ENCODE measurements at places on chromosomes 2 and 18. TPM values are rescaled to one million over a fixed set of nuclear protein-coding genes. Genes with fewer than 3 reads are reported as not detected.

GRCh38 chr2:106521016-106521415, 33.9 kb downstream of the CD8B2 start:
- no peak overlapping the region for H3K4me3 ChIP-seq
- H3K4me1 ChIP-seq = no peaks in the 10 kb centered on the region
- DNase-seq = no peak
- no peaks in the 10 kb centered on the region for H3K27me3 ChIP-seq
- H3K36me3 ChIP-seq = no peaks in the 10 kb centered on the region

GRCh38 chr2:18473241-18474181, 86.9 kb downstream of the RDH14 start:
- no peak overlapping the region for H3K27ac ChIP-seq
- H3K4me3 ChIP-seq = no peak overlapping the region
- DNase-seq = no peak
- no peaks in the 10 kb centered on the region for H3K36me3 ChIP-seq
- no peaks in the 10 kb centered on the region for H3K27me3 ChIP-seq

GRCh38 chr2:726169-726568, 49.0 kb upstream of the TMEM18 start:
- H3K4me3 ChIP-seq = no peak overlapping the region
- H3K27me3 ChIP-seq = no peaks in the 10 kb centered on the region
- H3K36me3 ChIP-seq = no peaks in the 10 kb centered on the region
- no peak overlapping the region for H3K27ac ChIP-seq
- no peaks in the 10 kb centered on the region for H3K4me1 ChIP-seq
- DNase-seq = no peak

DNA sequence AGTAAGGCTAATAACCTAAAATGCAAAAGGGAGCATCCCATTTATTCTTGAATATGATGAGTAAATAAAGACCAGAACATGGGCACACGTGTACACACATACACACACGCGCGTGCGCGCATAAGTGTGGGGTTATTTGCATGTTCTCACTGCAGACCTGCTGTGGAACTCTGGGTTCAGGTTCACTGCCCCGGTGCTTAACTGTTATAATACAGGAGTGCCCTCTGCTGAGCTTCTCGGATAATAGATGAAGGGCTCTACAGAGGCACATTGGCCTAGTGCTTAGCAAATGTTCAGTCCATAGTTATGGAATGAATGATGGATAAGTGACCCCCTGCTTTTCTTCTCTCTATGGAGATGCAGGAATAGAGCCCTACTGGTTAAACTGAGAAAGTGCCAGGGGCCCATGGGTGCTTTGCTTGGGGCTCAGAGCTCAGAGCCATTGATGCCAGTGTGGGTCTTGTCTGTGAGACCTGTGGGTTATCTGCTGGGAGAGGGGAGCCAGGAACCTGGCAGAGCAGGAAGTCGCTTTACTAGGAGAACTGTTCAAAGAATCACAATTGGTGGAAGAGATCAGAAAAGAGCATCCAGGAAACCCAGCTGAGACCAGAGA, 3.6 kb upstream of the ARL4C start:
- H3K4me3 ChIP-seq = no peak overlapping the region
- H3K27ac ChIP-seq = no peak overlapping the region
- DNase-seq = no peak
- H3K36me3 ChIP-seq = no peaks in the 10 kb centered on the region

The SCYGR8 gene
- total RNA-seq = not detected

DNA sequence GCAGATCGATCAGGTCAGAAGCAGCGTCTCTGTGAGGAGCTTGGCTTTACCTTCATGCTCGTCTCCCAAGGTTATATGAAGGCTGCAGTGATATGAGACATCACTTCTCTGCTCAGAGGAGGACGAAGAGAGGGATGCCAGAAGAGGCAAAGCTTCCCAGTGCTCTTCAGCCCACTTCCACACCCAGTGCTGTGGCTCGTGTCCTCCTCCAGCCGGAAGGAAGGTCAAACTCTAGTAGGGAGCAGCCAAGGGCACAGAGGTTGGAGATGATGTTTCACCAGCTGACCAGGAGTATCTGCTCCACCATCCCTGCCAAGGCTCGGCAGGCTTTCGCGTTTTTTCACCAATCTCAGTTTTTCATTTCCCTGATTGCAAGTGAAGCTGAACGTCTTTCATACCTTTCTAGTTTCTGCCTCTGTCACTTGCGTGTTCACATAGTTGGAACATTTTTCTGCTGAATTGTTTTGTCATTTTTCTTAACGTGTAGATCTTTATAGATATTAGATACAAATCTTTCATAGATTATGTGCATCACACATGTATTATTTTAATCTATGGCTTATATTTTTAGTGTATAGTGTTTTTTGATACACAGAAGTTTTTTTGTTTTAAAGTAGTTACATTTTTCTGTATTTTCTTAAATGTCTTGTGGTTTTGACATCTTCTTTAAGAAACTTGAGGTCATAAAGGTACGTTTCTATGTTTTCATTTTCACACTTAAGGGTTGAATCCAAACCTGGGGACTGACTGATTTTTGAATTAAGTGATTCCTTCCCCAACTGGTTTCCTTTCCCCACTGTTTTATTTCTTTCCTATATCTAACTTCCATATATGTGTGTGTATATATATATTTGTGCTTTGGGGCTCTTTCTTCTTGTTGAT, 23.5 kb upstream of the L3MBTL4 start:
- DNase-seq = no peak
- no peaks in the 10 kb centered on the region for H3K27me3 ChIP-seq
- no peaks in the 10 kb centered on the region for H3K36me3 ChIP-seq
- H3K4me3 ChIP-seq = no peak overlapping the region
- H3K4me1 ChIP-seq = no peaks in the 10 kb centered on the region

- no peak overlapping the region for H3K27ac ChIP-seq
- H3K4me1 ChIP-seq = no peaks in the 10 kb centered on the region
- no peaks in the 10 kb centered on the region for H3K36me3 ChIP-seq
- DNase-seq = no peak
- H3K4me3 ChIP-seq = no peak overlapping the region
These were observed 4.1 kb downstream of the DOCK10 start for GRCh38 chr2:225038231-225038523.

DNA sequence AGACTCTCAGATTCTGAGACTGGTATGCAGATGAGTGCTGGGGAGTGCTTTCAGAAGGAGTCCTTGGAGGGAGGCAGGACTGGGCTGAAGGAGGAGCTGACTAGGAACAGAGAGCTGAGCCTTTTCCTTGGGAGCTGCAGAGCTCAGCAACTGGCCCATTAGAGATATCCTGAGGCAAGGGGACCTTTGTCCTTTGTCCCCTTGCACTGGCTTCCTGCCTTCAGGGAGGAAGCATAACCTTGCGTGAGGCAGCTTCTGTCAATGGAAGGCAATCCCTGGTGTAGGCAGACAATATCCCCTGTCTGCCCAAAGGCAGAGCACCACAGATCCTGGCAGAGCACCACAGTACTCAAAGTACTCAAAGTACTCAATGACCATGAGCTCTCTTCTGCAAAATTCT, 375.3 kb downstream of the HRH4 start:
- H3K4me3 ChIP-seq = no peak overlapping the region
- H3K27ac ChIP-seq = no peak overlapping the region
- H3K4me1 ChIP-seq = no peaks in the 10 kb centered on the region
- H3K27me3 ChIP-seq = no peaks in the 10 kb centered on the region

DNA sequence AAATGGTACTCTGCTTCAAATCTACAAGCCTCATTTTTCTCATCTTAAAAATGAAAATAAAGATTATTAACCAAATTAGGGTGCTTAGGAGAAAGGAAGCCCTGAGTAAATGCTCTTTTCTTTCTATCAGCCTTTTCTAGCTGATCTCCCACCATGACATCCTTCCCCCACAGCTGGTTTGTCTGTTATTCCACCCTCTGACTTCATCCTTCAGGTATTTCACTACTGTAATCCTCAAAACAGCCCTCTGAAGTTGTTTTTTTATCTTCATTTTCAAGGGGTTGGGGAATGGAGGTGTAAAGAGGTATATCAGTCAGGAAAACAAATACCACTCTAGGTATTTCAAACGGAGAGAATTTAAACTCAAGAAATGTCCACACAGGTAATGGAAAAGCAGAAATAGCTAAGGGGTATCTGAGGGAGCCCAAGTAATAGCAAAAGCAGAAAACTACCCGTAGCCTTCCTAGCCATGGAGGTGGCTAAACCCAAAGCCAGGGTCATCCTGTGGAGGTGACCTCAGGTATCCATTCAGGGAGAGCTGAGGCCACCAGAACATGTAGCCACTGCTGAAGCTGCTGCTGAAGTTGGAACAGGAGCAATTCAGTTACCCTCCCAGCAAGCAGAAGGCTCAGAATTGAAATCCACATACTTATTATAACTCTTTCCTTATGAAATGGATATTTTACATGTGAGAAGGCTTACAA, 990.9 kb upstream of the ACVR2A start:
- no peak overlapping the region for H3K4me3 ChIP-seq
- no peaks in the 10 kb centered on the region for H3K27me3 ChIP-seq
- H3K36me3 ChIP-seq = no peaks in the 10 kb centered on the region
- DNase-seq = no peak

GRCh38 chr2:71896385-71897136, 251.1 kb downstream of the CYP26B1 start:
- no peak for DNase-seq
- no peaks in the 10 kb centered on the region for H3K4me1 ChIP-seq
- H3K27ac ChIP-seq = no peak overlapping the region
- no peak overlapping the region for H3K4me3 ChIP-seq
- no peaks in the 10 kb centered on the region for H3K27me3 ChIP-seq

The EIF4E2 gene
- 58.4 TPM for total RNA-seq

- no peak for DNase-seq
- no peaks in the 10 kb centered on the region for H3K27me3 ChIP-seq
- no peak overlapping the region for H3K27ac ChIP-seq
- H3K4me3 ChIP-seq = no peak overlapping the region
These were observed 54.5 kb downstream of the USP37 start for GRCh38 chr2:218513676-218514075.

The SERPINB13 gene
- not detected for total RNA-seq

DNA sequence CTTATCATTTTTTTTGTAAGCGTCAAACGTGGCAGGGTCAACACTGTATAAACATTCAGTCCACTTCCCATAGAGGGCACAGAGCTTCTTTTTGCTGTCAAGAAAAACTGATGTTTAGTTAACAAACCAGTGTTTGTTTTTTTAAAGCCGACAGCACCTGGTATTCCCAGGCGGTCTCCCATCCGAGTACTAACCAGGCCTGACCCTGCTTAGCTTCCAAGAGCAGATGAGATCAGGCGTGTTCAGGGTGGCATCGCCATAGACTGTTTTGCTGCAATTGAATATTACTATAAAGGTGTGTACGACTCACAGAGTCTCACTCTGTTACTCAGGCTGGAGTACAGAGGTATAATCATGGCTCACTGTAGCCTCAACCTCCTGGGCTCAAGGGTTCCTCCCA, 31.5 kb downstream of the CABYR start:
- no peaks in the 10 kb centered on the region for H3K4me1 ChIP-seq
- no peak overlapping the region for H3K4me3 ChIP-seq
- H3K27me3 ChIP-seq = no peaks in the 10 kb centered on the region
- no peak for DNase-seq
- H3K27ac ChIP-seq = no peak overlapping the region
- H3K36me3 ChIP-seq = no peaks in the 10 kb centered on the region

GRCh38 chr2:100113990-100114433, 28.4 kb downstream of the AFF3 start:
- H3K36me3 ChIP-seq = no peaks in the 10 kb centered on the region
- no peak for DNase-seq
- H3K27me3 ChIP-seq = no peaks in the 10 kb centered on the region
- H3K4me3 ChIP-seq = no peak overlapping the region
- no peaks in the 10 kb centered on the region for H3K4me1 ChIP-seq

DNA sequence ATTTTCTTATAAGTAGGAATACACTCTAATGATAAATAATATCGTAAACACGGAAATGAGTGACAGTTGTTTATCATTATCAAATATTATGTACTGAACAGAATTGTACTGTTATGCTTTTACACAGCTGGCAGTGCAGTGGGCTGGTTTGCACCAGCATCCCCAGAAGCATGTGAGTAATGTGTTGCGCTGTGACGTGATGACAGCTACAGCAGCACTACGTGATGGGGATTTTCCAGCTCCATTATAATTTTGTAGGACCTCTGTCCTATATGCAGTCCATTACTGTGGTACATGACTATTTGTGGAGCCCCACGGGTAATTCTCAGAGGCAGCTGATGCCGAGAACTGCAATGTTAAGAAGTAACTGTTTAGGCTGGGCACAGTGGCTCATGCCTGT, 77.3 kb upstream of the ATG16L1 start:
- no peak overlapping the region for H3K27ac ChIP-seq
- H3K4me3 ChIP-seq = no peak overlapping the region
- H3K27me3 ChIP-seq = no peaks in the 10 kb centered on the region
- no peaks in the 10 kb centered on the region for H3K4me1 ChIP-seq
- no peaks in the 10 kb centered on the region for H3K36me3 ChIP-seq
- no peak for DNase-seq

GRCh38 chr2:241798631-241799521, 10.1 kb upstream of the NEU4 start:
- no peaks in the 10 kb centered on the region for H3K4me1 ChIP-seq
- H3K36me3 ChIP-seq = no peaks in the 10 kb centered on the region
- no peak overlapping the region for H3K27ac ChIP-seq
- H3K4me3 ChIP-seq = no peak overlapping the region
- H3K27me3 ChIP-seq = no peaks in the 10 kb centered on the region

- no peak overlapping the region for H3K27ac ChIP-seq
- no peaks in the 10 kb centered on the region for H3K4me1 ChIP-seq
- DNase-seq = no peak
- H3K27me3 ChIP-seq = no peaks in the 10 kb centered on the region
These were observed 24.4 kb downstream of the SERPINB4 start for GRCh38 chr18:63619661-63620060.

DNA sequence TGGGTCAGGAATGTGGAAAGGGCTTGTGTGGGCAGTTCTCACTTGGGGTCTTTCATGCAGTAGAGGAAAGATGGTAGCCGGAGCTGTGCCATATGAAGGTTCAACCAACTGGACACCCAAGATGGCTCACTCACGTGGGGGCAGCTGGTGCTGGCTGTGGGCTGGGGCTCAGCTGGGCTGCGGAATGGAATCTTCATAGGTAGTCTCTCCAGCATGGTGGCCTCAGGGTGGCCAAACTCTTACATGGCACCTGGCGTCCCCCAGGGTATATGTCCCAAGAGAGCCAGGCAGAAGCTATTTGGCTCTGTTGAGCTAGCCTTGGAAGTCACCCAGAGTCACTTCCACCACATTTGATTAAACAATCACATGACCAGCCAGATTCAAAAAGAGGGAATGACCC, 163.1 kb upstream of the KLHL29 start:
- no peak for DNase-seq
- H3K36me3 ChIP-seq = no peaks in the 10 kb centered on the region
- H3K27ac ChIP-seq = no peak overlapping the region
- no peaks in the 10 kb centered on the region for H3K4me1 ChIP-seq
- H3K4me3 ChIP-seq = no peak overlapping the region
- no peaks in the 10 kb centered on the region for H3K27me3 ChIP-seq

The SLC11A1 gene
- 40.1 TPM for total RNA-seq

- H3K36me3 ChIP-seq = no peaks in the 10 kb centered on the region
- no peaks in the 10 kb centered on the region for H3K4me1 ChIP-seq
- no peak overlapping the region for H3K27ac ChIP-seq
- H3K27me3 ChIP-seq = no peaks in the 10 kb centered on the region
- no peak for DNase-seq
These were observed 14.0 kb downstream of the REEP1 start for GRCh38 chr2:86323273-86324021.

All from aorta (tissue), 5 donors.